Suprapubic skin (tissue), 4 donors: ENCODE measurements at places on chromosomes 7 and 10.

- no peaks in the 10 kb centered on the region for H3K4me1 ChIP-seq
- DNase-seq = no peak
- no peaks in the 10 kb centered on the region for H3K36me3 ChIP-seq
- H3K27ac ChIP-seq = no peak overlapping the region
These were observed 1281.2 kb upstream of the SORCS1 start for GRCh38 chr10:108445746-108446145.

DNA sequence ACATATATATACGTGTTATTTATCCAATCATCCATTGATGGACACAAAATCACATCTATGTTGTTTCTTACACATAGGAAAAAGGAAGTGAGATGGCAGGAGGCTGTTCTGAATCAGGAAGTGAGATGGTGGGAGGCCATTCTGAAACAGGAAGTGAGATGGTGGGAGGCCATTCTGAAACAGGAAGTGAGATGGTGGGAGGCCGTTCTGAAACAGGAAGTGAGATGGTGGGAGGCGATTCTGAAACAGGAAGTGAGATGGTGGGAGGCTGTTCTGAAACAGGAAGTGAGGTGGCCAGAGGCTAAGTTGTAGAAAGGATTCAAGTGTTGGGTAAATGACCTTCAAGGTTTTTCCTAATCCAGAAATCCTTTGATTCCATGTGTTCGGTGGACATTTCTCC, 921.5 kb downstream of the TYW1 start:
- DNase-seq = no peak
- no peak overlapping the region for H3K27ac ChIP-seq
- no peaks in the 10 kb centered on the region for H3K36me3 ChIP-seq
- no peak overlapping the region for H3K4me3 ChIP-seq
- no peaks in the 10 kb centered on the region for H3K4me1 ChIP-seq

DNA sequence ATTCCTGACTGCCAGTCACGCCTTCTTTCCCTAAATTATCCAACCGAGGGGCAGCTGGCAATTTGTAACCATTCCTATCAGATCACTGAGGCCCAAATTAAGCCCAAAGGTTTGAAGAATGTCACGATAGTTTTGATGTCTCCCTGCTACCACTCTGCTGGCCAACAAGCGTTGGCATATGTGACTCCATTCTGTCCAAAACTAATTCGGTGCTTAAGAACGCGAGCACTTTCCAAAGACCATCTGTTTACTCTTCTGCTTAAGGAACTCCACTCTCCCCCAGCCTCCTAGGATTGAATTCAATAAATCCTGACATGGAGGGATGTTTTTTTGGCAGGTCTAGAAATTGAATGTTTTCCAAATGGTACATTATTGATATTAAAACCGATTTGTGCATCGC, 131.5 kb upstream of the CTBP2 start:
- H3K4me1 ChIP-seq = no peaks in the 10 kb centered on the region
- H3K27me3 ChIP-seq = peaks cover 5% of the 10 kb centered on the region
- H3K27ac ChIP-seq = no peak overlapping the region
- H3K4me3 ChIP-seq = no peak overlapping the region

DNA sequence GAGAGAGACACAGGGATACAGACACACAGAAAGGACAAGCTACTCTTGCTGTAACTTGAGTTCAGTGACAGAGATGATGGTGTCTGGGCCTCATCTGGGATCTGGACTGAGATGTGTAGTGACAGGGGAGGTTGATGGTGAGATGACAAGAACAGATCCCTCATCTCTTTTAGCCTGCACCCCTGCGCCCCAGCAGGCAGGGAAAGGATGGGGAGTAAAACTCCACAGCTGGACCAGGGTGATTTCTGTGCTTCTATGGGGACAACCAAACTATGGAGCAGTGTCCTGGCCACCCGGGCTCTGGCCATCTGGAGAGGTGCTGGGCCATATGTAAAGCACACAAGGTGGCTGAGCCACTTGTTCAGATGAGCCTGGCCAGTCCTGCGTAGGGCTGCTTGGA, 4.5 kb upstream of the LRRC18 start:
- no peak overlapping the region for H3K4me3 ChIP-seq
- no peaks in the 10 kb centered on the region for H3K36me3 ChIP-seq
- DNase-seq = no peak
- H3K4me1 ChIP-seq = no peaks in the 10 kb centered on the region
- peaks cover 4% of the 10 kb centered on the region for H3K27me3 ChIP-seq

DNA sequence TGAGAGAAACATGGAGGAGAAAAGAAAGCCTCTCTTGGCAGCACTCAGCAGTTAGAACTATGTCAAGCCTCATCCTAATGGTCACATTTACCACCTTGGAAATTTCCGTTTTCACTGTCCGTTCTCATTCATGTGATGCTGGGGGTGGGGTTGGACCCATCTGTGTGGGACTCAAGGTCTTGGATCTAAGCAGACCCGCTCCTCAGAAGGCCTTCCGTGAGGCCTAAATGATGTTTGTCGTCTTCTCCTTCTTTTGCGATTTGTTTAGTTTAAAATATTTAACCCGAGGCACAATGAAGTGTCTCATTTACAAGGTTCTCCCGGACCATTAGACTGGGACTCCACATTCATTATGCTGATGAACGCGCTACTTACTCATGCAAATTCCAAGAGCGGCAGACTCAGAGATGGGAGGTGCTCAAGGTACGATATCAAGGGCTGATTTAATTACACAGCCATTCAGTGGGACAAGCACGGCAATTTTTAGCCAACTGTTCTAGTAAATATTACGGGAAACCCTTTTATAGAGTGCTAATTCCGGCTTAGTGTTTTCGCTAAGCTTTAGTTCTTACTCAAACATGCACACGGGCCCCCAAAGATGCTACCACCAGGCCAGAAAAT, 109.1 kb upstream of the EFCAB10 start:
- H3K27ac ChIP-seq = peak overlapping the region; percentile 75
- no peak for DNase-seq
- peak overlapping the region; percentile 49 for H3K4me3 ChIP-seq
- H3K4me1 ChIP-seq = peaks cover 25% of the 10 kb centered on the region

DNA sequence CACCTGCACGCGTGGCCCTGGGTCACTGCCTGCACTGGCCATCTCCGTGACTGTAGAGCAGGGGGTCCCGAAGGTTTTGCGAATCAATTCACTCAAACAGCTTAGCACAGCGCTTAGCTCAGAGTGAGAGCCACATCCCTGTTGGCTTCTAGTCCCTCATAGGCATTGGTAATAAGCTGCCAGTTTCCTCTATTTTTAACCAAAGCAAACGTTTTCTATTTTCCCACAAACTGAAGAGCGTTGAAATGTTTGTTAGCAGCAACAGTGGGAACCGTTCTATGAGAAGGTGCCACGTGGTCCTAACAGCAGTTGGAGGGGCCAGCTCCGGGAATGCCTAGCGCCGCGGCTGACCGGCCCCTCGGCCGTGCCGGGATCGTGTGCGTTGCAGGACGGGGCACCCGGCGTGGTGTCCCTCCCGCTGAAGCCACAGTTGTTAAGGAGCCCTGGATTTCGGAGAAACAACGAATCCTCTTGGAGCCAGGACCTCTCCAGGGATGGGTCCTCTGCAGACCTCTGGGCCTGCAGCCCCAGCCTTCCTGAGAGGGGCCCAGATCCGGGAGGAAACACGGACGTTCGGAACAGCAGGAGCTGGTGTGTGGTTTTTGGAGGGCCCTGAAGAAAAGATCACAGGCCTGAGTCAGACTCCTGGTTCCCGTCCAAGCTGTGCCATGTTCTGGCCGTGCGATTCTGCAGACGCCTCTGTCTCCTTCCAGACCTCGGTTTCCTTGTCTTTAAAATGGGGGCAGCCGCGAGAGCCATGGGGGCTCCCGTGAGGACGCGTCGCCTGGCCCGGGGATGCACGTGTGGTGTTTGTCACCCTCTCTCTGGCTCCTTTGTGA, 40.3 kb downstream of the FAM20C start:
- DNase-seq = no peak
- H3K4me1 ChIP-seq = peaks cover 60% of the 10 kb centered on the region
- no peaks in the 10 kb centered on the region for H3K36me3 ChIP-seq
- no peaks in the 10 kb centered on the region for H3K27me3 ChIP-seq
- no peak overlapping the region for H3K4me3 ChIP-seq
- H3K27ac ChIP-seq = peak overlapping the region; percentile 90

GRCh38 chr7:2154831-2155230, 77.9 kb downstream of the MAD1L1 start:
- no peak overlapping the region for H3K4me3 ChIP-seq
- peaks cover 10% of the 10 kb centered on the region for H3K4me1 ChIP-seq
- H3K36me3 ChIP-seq = no peaks in the 10 kb centered on the region
- peak; percentile 27 for DNase-seq

DNA sequence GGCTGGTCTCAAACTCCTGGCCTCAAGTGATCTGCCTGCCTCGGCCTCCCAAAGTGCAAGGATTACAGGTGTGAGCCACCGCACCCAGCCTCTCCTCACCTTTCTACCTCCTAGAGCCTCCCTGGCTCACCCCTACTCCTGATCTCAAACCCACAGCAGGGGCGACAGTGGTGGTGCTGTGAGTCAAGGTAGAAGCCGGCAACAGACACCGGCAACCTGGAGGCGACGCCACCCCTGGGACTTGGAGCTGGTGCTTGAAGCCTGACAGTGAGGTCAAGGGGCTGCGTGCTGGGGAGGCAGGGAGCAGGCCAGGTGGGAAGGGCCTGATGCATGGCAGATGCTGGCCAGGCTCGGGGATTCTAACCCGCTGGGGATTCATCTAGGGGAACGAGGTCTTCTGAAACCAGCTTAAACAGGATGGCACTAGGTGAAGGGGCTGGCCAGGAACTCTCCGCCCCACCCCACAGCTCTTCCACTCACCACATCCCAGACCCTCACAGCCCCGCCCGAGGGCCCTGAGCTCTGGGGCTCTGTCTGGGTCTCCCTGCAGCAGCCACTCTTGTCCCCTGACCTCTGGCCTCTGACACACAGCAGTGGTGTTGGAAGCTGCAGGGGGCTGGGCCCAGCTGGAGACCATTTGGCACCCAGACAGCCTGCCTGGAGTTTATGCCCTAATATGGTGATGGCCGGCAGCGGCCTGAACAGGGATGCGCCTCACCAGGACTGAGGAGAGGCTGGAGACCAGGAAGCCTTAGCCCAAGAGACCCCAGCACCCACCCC, 16.4 kb downstream of the KCNH2 start:
- no peak overlapping the region for H3K27ac ChIP-seq
- peaks cover 11% of the 10 kb centered on the region for H3K4me1 ChIP-seq
- no peak for DNase-seq
- H3K27me3 ChIP-seq = peaks cover 89% of the 10 kb centered on the region

DNA sequence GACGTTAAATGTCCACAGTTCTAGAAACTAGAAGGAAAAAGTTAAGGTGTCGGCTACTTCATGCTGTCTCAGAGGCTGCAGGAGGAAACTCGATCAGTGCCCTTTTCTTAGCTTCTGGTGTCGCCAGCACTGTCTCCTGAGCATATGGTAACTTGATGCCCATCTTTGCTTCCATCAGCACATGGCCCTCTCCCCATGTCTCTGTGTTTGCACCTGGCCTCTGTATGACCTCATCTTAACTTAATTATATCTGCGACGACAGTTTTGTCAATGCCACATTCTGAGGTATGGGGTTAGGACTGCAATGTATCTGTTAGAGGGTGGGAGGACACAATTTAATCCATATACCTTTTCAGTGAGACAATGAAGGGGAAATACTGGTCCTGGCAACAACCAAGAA, 449.9 kb downstream of the POM121L12 start:
- H3K27ac ChIP-seq = no peak overlapping the region
- DNase-seq = no peak
- H3K27me3 ChIP-seq = no peaks in the 10 kb centered on the region
- no peaks in the 10 kb centered on the region for H3K36me3 ChIP-seq
- no peak overlapping the region for H3K4me3 ChIP-seq

- peaks cover 35% of the 10 kb centered on the region for H3K36me3 ChIP-seq
- H3K4me1 ChIP-seq = no peaks in the 10 kb centered on the region
- peak overlapping the region; percentile 52 for H3K27ac ChIP-seq
- no peaks in the 10 kb centered on the region for H3K27me3 ChIP-seq
- no peak for DNase-seq
These were observed 78.9 kb downstream of the SVIL start for GRCh38 chr10:29555746-29556481.

DNA sequence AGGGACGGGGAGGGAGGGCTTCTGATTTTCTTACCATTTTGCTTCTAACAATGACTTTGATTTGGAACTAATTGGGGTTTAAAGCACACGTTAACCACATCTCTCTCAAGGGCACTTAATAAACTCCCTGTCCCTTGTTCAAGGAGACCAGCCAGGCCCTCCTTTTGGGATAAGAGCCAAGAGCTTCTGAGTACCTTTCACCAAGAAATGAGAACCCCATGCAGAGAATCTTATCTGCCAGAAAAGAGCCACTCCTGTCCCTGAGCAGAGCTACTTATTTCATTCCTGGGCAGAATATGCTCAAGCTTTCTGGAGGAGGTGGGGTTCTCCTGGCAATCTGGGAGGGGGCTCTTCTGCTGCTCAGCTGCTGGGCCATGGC, 574.6 kb downstream of the GALNT17 start:
- no peaks in the 10 kb centered on the region for H3K27me3 ChIP-seq
- H3K36me3 ChIP-seq = no peaks in the 10 kb centered on the region
- H3K27ac ChIP-seq = no peak overlapping the region
- no peak overlapping the region for H3K4me3 ChIP-seq
- DNase-seq = no peak

- no peaks in the 10 kb centered on the region for H3K27me3 ChIP-seq
- H3K4me1 ChIP-seq = no peaks in the 10 kb centered on the region
- DNase-seq = no peak
- H3K36me3 ChIP-seq = peaks cover 2% of the 10 kb centered on the region
- no peak overlapping the region for H3K4me3 ChIP-seq
These were observed 82.4 kb downstream of the KIAA1549 start for GRCh38 chr7:138898802-138899201.

DNA sequence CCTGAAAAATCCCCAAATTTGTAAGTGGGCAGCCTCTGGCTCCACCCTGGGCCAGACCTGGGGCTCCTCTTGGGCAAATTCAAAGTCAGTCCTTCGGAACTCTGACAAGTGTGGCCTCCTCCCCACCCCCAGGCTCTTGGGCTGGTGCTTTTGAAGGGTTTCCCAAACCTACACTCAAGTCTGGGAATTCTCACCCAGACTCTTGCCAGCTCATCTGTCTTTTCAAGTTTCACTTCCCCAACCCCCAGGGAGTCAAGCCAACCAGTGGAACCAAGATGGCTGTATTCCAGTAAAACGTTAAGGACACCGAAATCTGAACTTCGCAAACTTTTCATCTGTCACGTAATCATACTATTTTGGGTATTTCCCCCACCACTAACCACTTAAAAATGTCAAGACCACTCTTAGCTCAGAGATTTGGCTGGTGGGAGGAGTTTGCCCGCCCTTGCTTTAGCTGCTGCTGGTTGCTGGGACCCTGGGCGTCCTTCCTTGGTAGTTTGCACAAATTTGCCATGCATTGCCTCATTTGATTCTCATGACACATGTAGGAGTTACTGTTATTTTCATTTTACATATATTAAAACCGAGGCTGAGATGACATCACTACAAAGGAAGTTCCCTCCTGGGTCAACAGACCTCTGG, 1.7 kb upstream of the MYO1G start:
- H3K27ac ChIP-seq = peak overlapping the region; percentile 57
- no peak overlapping the region for H3K4me3 ChIP-seq
- no peak for DNase-seq
- no peaks in the 10 kb centered on the region for H3K27me3 ChIP-seq
- H3K36me3 ChIP-seq = peaks cover 33% of the 10 kb centered on the region
- peaks cover 45% of the 10 kb centered on the region for H3K4me1 ChIP-seq
